Stimulated activated CD4-positive, alpha-beta T cell treated with anti-CD3 and anti-CD28 coated beads, Interleukin-4, amount 100 ng/mL, for 24 hours (primary cell): ENCODE measurements at places on chromosomes 4 and X.

GRCh38 chr4:24248674-24249630, 335.4 kb downstream of the DHX15 start:
- DNase-seq: no peak

GRCh38 chr4:147542229-147542990, 61.5 kb downstream of the EDNRA start:
- DNase-seq: no peak

- no peak for DNase-seq
These were observed 37.0 kb downstream of the HTT start for GRCh38 chr4:3111461-3111860.

- DNase-seq: no peak
These were observed 165.7 kb upstream of the MAMLD1 start for GRCh38 chrX:150197388-150197787.

DNA sequence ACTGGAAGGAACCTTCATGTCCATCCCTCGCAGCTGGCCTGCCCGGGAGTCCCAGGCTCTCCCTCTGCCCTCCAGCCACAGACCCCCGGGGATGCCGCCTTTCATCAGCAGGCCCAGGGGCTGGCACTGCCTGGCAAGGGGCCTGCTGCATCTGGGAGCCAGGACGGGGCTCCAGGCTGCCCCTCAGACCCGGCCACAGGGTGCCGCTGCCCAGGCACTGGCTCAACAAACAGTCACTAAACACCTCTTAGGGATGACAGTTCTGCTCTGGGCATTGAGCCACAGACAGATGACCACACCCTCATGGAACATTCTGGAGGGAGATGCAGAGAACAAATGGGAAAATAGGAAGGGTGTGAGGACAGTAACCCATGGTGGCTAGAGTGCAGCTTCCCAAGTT, 109.3 kb downstream of the HMX1 start:
- no peak for DNase-seq

GRCh38 chr4:123516576-123516975, 120.0 kb downstream of the SPRY1 start:
- DNase-seq: no peak

- DNase-seq: no peak
These were observed at the start of the genes CSAG1 and MAGEA12 for GRCh38 chrX:152733261-152733975. Gene CSAG1 (minus strand): TSS chrX:152733721. CDS start chrX:152732460, 1,261 bp downstream. Gene MAGEA12 (plus strand): TSS chrX:152733757. CDS start chrX:152736162, 2,405 bp downstream.

DNA sequence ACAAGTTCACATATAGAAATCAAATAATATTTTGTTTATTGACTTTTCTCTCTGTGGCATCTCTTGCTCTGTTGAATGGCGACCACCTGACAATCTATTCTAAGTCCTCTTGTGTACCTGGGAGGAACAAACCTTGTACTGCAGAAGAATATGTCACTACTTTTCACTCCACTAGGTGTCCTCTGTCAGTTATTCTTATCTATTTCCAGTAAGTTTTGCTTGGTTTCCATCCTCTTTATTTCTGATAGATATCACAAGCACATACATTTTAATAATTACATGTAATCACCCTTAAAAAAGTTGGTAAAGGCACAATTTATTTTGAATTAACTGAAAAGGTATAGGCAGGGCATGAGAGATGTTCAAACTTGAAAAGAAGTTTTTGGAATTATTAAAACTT, 238.4 kb downstream of the SNCA start:
- no peak for DNase-seq

DNA sequence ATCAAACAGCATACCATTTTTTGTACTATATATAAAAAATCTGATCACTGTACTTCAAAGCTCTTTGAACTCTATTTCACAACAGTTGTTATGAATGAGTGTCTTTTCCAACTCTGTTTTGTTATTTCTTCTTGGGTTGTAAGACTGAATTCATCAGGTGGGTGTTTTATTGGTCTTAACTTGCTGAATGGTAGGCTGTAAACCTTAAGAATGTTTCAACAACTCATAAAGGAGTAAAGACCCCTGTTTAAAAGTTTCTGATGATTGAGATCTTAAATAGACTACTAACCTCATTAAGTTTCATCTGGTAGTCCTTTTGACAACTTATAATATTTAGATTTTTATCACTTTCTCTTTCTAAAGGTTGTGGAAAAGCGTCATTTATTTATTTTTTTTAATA, 18.4 kb upstream of the STAG2 start:
- DNase-seq: no peak

GRCh38 chr4:108107729-108108382, 60.9 kb downstream of the LEF1 start:
- peak; percentile 69 for DNase-seq
